T-cell (primary cell): ENCODE measurements at places on chromosomes 12 and 14. TPM values are rescaled to one million over a fixed set of nuclear protein-coding genes. Genes with fewer than 3 reads are reported as not detected.

DNA sequence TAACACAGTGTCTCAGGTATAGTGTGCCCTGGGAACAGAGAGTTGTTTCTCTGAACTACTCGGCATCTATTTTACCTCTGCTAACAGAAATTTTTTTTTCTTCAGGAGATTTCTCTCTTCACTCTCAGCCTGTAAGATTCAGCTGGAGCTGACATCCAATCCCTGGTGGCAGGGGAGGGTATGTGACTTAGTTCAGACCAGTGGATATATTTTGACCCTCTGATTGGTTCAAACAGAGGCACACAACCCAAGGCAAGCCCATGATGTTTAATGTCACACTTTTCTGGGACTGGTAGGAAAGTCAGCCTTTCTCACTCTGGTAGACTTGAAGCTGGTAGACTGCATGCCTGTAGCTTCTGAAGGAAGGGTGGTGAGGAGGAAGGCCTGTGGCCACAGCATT lies 147.9 kb downstream of the HMGA2 start:
- DNase-seq, result no peak

Gene SYNDIG1L
- not detected for total RNA-seq

Gene TAS2R7
- not detected for total RNA-seq

GRCh38 chr12:11762723-11763326 lies 113.4 kb downstream of the ETV6 start:
- no peak for DNase-seq

Gene RIMBP2
- 0.38 TPM for total RNA-seq

DNA sequence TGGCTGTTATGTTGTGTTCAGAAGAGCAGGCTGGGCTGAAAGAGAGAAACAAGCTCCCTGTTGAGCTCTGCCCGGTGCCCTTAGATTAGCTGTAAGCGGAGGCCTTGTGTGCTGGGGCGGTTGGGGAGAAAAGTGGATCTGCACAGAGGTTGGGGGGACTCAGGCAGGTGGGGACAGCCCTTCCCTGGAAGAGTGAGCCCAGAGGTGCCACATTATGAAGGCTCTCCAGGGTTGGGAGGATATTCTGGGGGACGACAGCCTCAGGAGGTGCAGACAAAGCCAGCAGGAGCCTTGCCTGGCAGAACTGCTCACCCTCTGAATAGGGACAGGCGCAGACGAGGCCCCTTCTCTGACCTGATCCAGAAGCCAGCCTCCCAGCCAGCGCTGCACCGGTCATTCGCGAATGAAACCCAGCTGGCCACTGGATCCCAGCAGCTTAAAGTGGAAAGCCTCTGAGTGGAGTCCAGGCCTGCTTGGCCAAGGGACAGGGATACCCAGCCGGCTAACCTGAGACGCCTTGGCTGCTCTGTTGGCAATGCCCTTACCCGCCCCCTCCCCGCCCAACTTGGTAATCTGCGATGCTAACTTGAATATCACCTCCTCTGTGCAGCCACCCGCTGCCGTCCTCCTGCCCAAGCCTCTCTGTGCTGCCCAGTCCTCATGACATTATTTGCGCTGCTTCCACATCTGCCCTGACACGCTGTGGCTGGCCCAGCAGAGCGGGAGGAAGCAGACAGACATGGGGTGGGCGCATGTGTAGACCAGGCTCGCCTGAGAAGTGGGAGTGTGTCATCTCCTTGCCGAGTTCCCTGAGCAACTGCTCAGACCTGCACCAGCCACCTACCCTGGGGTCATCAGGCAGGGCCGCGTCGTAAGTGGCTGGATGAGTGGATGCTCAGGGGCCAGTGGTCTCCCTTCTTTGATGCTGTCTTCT lies 5.6 kb downstream of the HIP1R start:
- DNase-seq, result no peak

Gene ERBB3
- total RNA-seq, result 8.2 TPM

- DNase-seq, result no peak
Measured at GRCh38 chr12:119448611-119449131, 114.1 kb downstream of the CCDC60 start.

DNA sequence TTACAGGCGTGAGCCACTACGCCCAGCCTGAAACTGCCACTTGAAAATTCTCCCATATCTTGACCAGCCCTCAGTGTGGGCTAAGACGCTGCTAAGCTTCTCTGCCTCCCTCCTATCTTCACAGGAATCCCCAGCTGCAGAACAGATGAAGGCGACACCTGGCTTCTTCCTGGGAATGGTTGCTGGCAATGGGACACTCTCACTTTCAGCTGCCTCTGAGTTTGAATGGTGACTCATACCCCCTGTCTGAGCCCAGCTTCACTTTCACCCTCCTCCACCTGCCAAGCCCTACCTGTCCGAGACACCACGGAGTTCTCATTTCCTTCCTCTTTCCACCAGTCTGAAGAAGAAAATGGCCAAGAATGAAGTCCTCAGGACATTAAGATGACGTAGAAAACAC lies 18.3 kb upstream of the VASH1 start:
- DNase-seq, result no peak
